Mucosa of gallbladder (tissue), 1 donor: ENCODE measurements at places on chromosomes 1 and 21. TPM values are rescaled to one million over a fixed set of nuclear protein-coding genes. Genes with fewer than 3 reads are reported as not detected.

GRCh38 chr1:107786203-107786845 is 178.7 kb downstream of the VAV3 start:
- DNase-seq: no peak

GRCh38 chr1:29383746-29384371 is 147.5 kb downstream of the PTPRU start:
- no peak for DNase-seq

DNA sequence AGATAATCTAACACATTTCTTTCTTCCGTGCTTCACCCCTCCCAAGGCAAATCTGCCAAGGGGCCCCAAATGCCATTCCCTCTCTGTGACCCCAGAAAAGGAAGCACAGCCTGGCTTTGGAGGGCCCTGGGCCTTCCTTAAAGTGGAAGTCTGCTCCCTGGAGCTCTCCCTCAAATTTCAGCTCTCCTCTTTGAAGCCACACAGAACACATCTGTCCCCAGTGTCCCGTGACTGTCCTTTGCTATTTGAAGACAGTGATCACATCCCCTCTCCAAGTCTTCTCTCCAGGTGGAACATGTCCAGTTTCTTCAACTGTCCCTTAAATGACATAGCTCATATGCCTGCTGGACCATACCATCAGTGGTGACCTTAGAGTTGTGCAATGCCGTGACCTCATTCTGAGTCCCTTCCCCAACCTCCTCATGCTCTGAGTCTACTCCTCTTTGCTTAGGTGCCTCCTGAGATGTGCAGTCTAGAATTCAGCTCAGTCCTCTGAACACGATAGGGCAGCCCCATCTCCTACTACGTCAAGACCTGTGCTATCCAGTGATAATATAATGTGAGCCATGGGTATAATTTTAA is 18.4 kb upstream of the FOXO6 start:
- no peak for DNase-seq

GRCh38 chr1:190663962-190664361 is 186.3 kb upstream of the BRINP3 start:
- no peak for DNase-seq

Gene HEYL
- 8.5 TPM for total RNA-seq

Gene FAM72B
- total RNA-seq: 1.3 TPM
